ENCODE measurements at places on chromosomes 13 and 19. TPM values are rescaled to one million over a fixed set of nuclear protein-coding genes. Genes with fewer than 3 reads are reported as not detected.

The PEAK3 gene
- 0.44 TPM for total RNA-seq

The LRRC25 gene
- total RNA-seq: not detected

The VAV1 gene
- total RNA-seq: not detected

The C19orf85 gene
- not detected for total RNA-seq

DNA sequence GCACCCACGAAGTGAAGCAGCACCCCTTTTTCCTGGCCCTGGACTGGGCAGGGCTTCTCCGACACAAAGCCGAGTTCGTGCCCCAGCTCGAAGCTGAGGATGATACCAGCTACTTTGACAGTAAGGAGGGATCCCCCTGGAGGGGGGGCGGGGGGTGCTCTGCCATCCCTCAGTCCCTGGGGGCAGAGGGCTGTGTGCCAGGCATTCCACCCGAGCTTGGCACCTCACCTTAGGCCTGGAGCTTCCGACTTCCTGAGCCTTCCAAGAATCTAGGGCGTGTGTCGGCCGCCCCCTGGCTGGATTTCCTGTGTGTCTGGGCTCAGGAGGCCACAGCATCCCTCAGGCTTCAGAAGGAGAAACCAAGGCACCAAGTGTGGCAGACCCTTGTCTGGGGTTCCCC, 15.7 kb upstream of the PIK3R2 start:
- no peak for DNase-seq

GRCh38 chr19:48686088-48686487, 9.7 kb upstream of the FUT2 start:
- no peak for DNase-seq

DNA sequence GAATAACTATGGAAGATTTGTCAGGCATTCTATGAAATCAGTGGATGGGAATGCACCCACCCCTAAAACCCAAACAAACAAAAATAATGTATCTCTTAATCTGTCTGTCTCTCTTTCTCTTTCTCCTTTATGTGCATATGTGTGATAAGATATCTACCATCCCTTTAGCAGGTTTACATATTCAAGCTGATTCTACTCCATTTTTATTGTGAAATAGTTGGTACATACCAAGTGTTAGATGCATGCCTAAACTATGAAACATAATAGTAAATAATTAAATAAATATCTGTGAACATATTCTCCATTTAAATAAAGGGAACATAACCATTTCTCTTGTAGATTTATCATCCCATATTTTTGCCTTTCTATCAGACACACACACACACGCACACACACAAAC, 121.8 kb upstream of the PCDH9 start:
- no peak for DNase-seq

GRCh38 chr19:35436477-35437405, 11.3 kb upstream of the FFAR2 start:
- no peak for DNase-seq
